ENCODE measurements at places on chromosomes 2 and 18. TPM values are rescaled to one million over a fixed set of nuclear protein-coding genes. Genes with fewer than 3 reads are reported as not detected.

GRCh38 chr2:174138161-174138560 lies 110.2 kb downstream of the OLA1 start:
- no peak for DNase-seq

GRCh38 chr2:200021449-200022114 lies 66.2 kb downstream of the MAIP1 start:
- DNase-seq, result no peak

DNA sequence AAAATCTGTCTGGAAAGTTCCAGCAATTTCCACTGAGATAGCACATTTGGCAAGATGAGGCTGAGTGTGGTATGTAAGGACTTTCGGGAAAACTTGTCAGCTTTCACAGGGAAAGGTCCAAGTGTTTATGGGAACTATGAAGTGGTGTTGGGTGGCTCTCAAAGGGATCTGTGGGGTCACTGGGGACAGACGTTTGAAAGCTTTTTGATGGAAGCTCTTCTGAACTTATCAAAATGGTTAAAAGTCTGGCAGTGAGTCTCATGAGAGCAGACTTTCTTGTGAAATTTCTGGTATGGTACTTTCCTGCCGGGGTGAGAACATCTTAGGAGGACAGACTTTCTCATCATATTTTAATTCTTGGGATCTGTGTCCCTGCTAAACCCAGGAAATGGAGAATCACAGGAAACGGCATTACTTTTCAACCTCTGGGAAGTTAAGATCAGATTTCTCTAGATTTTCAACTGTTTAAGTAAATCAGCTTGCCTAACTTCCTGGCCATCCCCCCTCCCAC lies 546.3 kb upstream of the ZEB2 start:
- DNase-seq, result no peak

DNA sequence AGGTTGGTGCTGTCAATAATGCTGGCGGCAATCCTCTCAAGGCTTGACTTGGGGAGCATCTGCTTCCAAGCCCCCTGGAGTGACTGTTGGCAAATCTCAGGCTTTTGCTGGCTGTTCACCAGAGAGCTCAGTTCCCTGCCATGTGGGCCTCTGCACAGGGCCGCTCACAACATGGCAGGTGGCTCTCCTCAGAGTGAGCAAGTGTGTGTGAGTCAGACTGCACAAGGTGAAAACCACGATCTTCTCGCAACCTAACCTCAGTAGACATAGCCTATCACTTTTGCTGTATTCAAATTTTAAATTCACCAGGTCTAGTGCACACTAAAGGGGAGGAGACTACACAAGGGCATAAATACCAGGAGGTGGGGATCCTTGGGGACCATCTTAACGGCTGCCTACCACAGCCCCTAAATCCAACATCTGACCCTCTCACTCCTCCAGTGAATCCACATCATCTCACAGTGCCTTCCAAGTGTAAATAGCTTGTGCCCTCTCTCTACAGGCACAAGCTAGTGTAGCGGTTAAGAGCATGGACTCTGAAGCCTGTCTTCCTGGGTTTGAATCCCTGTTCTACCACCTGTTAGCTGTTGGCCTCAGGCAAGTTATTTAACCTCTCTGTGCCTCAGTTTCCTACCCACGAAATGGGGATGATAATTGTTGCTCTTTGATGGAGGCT lies 187.7 kb upstream of the CXCR4 start:
- no peak for DNase-seq

DNA sequence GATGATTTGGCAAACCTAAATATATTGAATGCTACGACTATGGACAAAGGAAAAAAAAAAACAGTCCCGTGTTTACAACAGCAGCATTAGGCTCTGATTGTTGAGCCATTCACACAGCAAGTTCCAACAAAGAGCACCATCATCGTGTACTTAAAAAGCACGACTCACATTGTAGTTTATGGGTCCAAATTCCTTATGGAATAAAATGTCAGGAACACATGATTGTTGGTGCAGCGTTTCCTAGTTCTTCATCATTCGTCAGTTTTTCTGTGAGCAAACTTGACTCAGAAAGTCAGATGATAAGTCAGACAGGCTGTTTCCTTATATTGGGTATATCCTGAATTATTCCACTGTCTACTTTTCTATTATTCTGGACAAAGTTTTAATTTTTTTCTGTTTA lies 10.0 kb upstream of the KIDINS220 start:
- no peak for DNase-seq

- no peak for DNase-seq
Measured at GRCh38 chr2:146540271-146540932, 1304.4 kb upstream of the ACVR2A start.

DNA sequence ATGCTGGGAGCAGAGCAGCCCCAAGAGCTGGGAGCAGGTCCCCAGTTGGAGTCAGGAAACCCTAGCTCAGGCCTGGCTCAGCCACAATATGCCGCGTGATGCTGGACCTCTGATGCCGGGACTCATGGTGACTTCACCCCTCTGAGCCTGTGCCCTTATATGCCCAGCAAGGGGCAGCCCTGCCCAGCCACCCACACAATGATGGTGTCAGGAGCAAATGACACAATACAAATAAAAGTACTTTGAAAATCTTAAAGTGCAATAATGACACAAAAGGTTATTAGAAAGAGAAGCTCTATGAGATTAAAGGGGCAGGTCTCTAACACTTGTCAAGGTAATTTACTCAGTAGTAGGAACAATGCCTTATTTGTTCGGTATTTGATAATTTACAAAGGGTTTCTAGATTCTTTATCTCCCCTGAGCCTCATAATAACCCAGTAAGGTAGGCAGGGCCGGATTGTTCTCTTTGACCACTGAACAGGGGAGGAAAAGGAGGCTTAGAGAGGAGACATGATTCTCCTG lies 18.3 kb upstream of the KIF3C start:
- no peak for DNase-seq

DNA sequence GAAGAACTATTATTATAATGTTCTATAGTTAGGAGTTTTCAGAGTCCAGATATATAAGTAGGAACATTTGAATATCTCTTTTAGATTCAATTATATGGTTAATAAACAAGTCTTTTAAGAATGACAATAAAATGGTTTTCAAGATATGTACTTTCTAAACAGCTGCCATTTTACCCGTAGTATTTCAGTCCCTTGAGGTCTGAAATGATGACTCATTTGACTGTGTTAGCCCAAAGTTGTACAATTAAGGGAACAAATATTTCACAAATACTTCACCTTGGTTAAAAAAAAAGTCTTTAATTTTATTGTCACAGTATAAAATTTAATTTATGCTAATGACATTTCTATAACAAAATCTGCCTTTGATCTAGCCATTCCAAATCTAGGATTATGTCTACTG lies 91.6 kb upstream of the TANK start:
- DNase-seq, result no peak

DNA sequence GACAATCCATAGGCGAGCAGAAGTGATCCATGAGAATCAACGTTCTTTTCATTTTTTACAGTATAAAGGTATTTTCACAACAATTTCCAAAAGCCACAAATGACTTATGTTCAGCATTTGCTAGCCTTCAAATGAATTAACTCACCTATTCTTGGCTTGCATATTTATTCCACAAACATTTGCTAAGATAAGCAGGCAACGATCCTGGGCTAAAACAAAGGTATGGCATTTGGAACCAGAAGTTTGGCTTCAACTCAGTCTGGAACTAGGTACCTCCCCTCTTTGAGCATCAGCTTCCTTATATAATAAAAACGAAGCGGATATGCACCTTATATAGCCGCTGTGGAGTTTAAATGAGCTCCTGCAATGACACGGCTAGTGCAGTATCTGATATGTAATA lies 20.5 kb downstream of the CYRIA start:
- DNase-seq, result no peak

DNA sequence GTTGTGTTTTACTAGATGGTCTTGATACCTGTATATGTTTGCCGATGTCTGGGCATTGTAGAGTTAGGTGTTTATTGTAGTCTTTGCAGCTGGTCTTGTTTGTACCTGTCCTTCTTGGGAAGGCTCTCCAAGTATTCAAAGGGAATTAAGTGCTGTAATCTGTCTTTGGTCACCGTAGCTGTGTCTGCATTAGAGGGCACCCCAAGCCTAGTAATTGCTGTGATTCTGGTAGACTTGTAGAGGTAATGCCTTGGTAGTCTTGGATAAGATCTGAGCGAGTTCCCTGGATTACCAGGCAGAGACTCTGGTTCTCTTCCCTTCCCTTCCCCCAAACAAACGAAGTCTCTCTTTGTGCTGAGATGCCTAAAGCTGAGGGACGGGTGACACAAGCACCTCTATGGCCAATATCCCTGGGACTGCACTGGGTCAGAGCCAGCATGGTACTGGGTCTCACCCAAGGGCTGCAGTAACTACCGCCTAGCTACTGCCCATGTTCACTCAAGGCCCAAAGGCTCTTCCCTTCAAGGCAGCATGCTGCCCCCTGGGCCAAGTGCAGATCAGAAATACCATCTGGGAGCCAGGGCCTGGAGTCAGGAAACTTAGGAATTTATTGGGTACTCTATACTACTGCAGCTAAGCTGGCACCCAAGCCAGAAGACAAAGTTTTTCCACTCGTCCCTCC lies 27.1 kb downstream of the STPG4 start:
- DNase-seq, result no peak

DNA sequence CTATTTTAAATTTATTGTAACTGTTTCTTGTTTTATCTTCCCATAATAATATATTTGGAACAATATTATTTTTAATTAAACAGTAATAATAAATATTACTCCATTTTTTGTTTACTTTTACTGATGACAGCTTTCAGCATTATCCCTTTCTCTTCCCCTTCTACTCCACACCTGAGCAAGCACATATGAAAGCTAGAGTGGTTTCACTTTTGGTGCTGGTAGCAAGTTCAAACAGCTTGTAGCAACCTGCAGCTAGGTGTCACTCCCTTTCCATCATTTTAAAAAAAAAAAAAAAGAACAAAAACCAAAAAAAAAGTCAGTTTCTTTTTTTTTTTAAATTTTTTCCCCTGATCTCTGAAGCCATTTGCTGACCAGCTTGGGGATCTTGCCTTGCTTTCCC lies 801.8 kb downstream of the CCDC85A start:
- DNase-seq, result no peak

- DNase-seq, result no peak
Measured at GRCh38 chr2:60498127-60498815, 55.2 kb downstream of the BCL11A start.

DNA sequence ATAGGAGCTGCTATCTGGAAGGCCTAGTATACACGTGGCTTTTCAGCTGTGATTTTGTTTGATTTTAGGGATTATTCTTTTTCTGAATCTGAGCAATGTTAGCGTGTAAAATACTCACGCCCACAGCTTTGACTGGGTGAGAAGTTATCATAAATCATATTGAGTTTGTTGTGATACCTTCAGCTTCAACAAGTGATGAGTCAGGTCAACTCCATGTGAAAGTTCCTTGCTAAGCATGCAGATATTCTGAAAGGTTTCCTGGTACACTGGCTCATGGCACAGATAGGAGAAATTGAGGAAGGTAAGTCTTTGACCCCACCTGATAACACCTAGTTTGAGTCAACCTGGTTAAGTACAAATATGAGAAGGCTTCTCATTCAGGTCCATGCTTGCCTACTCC lies at the start of gene GKN1:
TSS of gene GKN1 (plus strand) at position 386 of the 400 bp plus-strand sequence. CDS start 42 bp downstream, outside the sequence.
- no peak for DNase-seq

- DNase-seq, result no peak
Measured at GRCh38 chr2:197378494-197379307, 56.1 kb downstream of the SF3B1 start.

DNA sequence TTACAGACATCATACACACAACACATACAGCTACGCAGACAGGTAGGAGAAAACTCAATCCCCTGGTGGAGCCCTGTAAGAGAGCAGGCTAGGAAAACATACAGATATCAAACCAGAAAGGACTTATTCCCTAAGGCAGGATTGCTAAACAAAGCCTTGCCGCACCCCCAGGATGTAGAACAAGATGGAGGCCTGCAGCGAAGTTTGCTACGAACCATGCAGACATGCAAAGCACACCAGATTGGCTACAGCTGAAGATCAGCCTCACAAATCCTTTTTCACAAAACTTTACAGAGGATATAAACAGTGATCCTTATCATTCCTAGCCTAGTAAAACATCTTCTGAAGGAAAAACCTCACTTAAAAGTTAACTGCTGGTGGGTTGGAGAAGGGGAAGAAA lies 28.3 kb downstream of the C18orf54 start:
- DNase-seq, result no peak

- no peak for DNase-seq
Measured at GRCh38 chr2:85409845-85410583, at the start of gene CAPG. TSS of gene CAPG (minus strand) at chr2:85410366. CDS start at chr2:85402145, 8,221 bp downstream.

- no peak for DNase-seq
Measured at GRCh38 chr2:9417725-9418124, 5.6 kb downstream of the ITGB1BP1 start.

- DNase-seq, result peak; percentile 27
Measured at GRCh38 chr2:242020196-242021004, 150.9 kb downstream of the RTP5 start.

DNA sequence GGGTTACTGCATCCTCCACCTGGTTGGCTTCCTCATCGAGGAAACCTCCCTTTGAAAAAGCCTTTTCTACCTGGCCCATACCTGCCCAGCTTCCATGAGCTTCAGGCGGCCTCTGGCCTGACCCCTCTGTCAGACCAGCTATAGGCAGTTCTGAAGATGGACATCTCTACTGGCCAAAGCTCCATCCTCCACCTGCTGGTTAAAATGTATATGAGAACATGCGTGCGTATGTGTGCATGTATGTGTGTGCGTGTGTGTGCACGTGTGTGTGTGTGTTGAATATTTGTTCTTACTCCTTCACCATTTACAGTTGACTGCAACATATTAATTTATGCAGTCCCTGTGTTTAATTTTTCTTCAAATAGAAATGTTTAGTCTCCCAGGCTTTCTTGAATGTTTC lies 642.4 kb upstream of the RAB6C start:
- DNase-seq, result no peak

- DNase-seq, result no peak
Measured at GRCh38 chr18:44731530-44732237, 51.0 kb downstream of the SETBP1 start.

- no peak for DNase-seq
Measured at GRCh38 chr2:205367331-205367935, 314.9 kb upstream of the NRP2 start.

- peak; percentile 96 for DNase-seq
Measured at GRCh38 chr2:174248187-174248997, at the start of gene OLA1. TSS of gene OLA1 (minus strand) at chr2:174248532. CDS start at chr2:174246815, 1,717 bp downstream.

CCDC102B gene
- 0.53 TPM for total RNA-seq

LINC00305 gene
- not detected for total RNA-seq

TAF1B gene
- 73.8 TPM for total RNA-seq

PTH2R gene
- total RNA-seq, result not detected

GYPC gene
- total RNA-seq, result not detected

THUMPD2 gene
- total RNA-seq, result 16.1 TPM

M1AP gene
- not detected for total RNA-seq

HDHD2 gene
- 14.3 TPM for total RNA-seq

PDE11A gene
- 0.38 TPM for total RNA-seq

LIMS4 gene
- total RNA-seq, result 2.7 TPM
